ENCODE measurements at places on chromosomes 5 and 9.

- DNase-seq: no peak
Measured at GRCh38 chr9:96430377-96430776, 12.2 kb upstream of the ZNF367 start.

GRCh38 chr5:115577741-115578140 is 24.5 kb downstream of the TICAM2 start:
- no peak for DNase-seq

DNA sequence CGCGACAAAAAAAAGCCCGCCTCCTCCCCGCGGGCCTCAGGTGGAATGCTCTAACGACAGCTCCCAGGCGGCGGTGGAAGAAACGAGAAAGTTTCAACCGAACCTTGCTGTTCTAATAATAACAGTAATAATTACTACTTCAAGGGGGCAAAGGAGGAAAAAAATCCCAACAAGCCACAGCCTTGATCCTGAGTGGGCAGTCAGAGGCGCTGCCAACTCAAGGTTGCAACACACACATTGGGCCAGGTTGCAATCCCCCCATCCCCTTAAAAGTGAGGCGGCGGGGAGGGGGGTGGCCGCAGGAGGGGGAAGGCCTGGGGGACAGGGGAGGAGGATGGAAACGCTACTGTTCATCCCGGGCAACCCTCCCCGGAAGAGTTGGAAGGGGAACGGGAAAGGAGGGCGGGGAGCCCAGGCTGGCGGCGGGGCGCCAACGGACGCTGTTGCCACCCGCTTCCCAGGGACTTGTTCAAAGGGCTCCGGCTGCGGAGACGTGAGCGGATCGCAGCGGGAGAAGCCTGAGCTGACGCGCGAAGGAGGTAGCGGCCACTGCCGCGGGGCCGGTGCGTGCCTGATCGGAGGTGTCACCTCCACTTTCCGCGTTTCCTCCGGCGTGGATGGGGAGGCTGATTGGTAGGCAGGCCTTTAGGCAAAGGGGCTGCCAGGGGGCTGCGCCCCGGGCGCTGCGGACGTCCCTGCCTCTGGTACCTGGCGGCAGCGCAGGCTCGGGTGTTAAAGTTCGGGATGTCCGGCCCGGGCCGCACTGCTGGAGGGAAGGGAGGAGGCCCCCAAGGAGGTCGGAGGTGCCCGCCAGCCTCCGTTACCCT is 647 bp downstream of the SMARCA2 start:
- peak; percentile 58 for DNase-seq

- DNase-seq: no peak
Measured at GRCh38 chr5:66987126-66987525, 209.5 kb downstream of the CD180 start.

DNA sequence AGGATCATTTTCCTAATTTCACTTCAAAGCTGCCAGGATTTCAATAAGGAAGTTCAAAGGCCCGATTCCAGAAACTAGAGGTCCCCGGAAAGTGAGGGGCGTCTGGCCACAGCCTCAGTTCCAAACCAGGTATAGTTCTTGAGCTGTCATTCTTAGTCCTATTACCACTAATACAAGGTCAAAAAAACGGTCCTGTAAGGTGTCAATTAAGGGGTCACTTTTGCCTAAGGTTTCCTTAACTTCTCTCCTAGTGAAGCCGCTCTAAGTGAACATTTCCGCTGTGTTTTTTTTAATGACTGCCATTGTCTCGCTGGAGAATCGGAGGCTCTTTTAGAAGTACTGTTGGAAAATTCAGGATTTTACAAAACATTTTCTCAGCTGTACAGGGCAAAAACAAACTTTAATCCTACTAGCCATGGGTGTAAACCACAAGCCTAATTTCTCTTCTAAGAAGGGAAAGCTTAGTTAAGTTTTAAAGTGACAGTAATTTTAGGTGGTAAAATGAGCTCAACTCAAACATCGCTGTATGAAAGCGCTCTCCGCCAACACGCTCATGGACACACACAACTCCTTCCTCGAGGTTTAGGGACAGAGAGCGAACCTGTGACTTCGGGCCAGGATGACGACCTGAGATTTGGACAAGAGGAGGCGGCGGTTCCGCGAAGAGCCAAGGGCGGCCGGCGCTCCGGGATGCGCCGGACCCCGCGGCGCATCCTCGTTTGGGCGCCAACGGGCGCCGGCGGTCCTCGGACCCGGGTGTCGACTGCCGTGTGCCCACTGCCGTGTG is 76.7 kb upstream of the IFNE start:
- DNase-seq: peak; percentile 32

DNA sequence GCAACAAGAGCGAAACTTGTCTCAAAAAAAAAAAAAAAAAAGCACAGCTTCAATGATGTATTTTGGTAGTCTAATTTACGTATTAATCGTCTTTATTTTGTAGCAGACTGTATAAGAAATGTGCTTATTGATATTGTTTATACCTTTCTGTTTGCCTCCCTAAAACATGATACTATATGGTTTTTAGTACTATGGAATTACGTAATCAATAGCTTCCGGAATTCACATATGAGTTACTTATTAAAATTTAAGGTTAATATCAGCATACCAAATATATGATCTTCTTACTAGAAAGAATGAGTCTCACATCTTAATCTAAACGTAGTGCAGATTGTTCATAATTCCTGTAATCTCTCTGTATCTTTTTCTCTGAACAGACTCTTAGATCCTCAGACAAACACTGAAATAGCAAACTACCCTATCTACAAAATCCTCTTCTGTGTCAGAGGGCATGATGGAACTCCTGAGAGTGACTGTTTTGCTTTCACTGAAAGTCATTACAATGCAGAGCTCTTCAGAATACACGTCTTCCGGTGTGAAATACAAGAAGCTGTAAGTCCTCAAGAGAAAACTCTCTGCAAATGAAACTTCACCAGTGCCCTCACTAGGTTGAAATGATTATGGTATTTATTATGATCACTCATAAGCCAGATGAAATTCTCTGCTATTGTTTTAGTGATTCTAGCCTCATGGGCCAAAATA is 44.4 kb upstream of the GPR21 start:
- DNase-seq: no peak

DNA sequence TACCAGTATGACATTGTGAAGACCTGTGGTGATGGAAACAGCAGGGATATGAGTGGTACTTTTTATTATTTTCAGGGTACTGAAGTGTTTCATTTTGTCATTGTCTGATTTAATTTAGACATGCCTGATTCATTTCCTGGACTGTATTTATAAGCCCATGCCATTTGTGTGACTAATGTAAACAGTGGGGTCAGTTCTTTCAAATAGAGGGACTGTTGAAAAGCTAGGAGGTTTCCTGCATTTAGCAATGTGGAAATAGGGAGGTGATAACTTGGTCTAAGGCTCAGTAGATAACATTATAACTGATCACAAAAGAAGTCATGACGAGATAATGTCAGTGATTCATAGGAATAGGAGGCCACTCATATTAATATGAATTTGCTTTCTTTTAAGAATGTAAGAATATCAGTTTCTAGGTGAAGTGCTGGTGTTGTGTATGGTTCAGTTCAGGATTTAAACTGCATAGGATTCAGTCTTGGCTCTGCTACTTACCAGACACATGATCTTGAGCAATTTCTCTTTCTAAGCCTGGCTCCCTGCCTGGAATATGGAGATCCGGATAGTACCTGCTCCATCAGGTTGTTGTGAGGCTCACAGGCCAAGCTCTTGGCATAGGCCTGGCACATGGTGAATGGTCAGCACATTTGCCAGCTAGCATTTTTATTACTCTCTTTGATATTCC is 7.5 kb downstream of the RASGRF2 start:
- no peak for DNase-seq

DNA sequence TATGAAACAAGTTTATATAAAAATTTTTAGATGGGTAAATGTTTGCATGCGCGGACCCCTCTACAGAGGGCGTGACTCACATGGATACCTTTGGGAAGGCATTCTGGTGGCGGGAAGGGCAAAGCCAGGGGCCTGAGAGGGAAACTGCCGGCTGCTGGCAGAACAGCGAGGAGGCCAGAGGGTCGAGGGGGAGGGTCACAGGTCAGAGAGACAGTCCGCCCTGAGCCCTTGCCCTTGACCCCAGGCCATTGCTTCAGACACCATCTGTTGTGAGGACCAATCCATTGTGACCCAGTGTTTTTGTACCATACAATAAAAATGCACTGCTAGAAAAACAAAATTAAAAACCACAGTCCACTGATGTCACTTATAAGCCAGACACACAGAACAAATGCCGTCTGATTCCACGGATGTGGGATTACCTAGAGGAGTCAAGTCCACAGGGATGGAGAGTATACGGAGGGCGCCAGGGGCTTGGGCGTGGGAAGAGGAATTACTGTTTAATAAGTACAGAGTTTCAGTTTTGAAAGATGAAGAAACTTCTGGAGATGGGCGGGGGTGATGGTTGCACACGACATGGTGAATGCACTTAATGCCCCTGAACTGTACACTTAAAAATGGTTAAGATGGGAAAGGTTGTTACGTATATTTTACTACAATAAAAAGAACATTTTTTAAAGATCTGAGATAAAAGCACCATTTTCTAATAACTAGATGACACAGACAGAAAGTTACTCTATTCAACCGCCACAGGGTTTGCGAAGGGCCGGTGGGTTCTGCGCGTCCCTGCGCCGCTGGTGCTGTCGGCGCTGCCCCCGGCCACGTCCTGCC is 12.0 kb downstream of the BTNL9 start:
- no peak for DNase-seq

DNA sequence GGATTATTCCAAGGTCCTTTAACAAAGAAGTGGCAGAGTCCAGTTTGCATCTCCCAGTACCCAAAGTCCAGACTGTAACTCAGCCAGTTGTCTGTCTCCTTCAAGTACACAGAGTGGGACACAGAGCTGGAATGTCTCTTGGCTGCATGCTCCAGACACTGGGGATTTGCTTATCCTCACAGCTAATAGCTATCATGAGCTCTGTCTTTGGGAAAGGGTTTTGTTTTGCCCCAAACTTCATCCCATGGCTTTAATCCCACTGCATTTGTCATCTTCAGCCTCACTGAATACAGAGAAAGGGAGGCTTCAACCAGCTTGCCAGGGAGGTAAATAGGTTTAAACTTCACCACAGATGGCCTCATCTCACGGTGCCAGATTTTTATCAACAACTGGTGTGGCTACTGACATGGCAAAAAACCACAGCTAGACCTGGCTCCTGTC is 412.2 kb upstream of the SLC24A2 start:
- DNase-seq: no peak

DNA sequence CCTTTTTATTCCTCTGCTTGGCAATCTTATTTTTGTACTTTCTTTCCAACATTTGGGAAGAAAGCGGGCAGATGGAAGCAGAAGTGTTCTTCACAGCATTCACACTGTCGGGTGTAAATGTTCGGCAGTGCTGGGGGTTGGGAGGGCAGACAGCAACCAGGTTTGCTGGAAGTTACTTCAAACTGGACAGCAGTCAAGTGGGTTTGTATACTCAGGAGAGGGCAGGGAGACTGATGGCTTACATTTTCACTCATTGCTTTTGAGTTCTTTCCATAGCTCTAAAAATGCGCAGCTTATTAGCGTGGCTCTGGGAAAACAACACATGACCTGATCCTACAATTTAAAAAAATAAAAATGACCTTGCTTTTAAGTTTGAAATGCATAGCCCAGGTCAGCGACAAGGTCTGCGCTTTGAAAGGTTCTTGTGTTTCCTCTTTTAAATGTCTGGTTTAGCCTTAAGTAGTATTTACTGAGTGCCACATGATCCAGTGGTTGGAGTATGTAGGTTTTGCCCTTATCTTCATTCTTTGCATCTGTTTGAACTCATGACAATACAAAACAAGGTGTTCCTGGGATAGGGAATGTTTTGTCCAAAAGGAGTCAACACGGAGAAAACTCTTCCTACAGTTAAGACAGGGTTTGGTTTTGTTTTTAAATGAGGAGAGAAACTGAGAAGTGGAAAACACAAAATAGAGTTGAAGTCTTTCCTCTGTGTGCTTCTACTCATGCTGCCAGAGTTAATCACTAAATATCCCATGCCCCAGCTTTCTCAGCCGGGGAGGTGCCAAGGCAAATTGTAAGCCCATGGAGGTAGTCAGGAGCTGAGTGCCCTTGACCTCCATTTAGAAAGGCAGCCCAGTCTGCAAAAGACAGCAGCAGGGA is 132.7 kb upstream of the DMRT1 start:
- no peak for DNase-seq

- DNase-seq: no peak
Measured at GRCh38 chr5:136006761-136007251, 22.0 kb upstream of the TGFBI start.

DNA sequence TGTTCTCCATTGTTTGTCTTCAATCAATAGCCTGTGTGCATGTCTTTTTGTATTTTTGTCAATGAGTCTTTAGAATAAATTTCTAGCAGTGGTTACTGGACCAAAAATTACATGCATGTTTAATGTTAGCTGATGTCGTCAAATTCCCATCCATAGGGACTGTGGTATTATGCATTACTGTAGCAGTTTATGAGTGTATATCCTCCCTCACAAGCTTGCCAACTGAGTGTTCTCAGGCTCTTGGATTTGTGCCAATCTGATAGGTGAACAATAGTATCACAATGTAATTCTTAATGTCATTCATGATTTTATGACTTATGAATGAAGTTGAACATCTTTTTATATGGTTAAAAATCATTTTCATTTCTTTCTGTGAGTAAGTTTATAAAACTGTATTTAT is 13.0 kb downstream of the SNX24 start:
- DNase-seq: no peak

DNA sequence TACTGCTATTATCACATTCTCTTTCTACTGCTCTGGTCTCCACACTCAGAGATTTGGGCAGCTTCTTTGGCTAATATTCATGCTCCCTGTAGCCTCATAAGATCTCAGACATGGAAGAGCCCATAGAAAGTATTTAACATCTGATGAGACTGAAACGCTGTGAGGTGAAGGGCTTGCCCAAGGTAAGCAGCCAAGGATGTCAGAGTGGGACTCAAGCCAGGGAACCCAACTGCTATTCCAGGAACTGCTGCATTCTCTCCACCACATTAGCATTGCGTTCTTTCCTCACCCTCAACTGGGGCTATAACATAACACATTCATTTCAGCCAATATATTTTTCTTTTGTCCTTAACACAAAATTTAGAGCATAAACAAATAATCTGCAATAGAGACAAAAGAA is 3.8 kb downstream of the ADRB2 start:
- DNase-seq: no peak

Data from posterior cingulate gyrus (tissue), 11 donors.